ENCODE measurements at places on chromosomes 1 and 21.
A peak's percentile ranks its signal among the peaks of the same experiment; 100 is the strongest.

- DNase-seq: no peak
Measured at GRCh38 chr1:40806731-40807695, 23.4 kb downstream of the KCNQ4 start.

- no peak for DNase-seq
Measured at GRCh38 chr1:29964718-29965533, 728.6 kb downstream of the PTPRU start.

GRCh38 chr1:162016631-162017030 is 7.0 kb downstream of the OLFML2B start:
- DNase-seq: no peak

DNA sequence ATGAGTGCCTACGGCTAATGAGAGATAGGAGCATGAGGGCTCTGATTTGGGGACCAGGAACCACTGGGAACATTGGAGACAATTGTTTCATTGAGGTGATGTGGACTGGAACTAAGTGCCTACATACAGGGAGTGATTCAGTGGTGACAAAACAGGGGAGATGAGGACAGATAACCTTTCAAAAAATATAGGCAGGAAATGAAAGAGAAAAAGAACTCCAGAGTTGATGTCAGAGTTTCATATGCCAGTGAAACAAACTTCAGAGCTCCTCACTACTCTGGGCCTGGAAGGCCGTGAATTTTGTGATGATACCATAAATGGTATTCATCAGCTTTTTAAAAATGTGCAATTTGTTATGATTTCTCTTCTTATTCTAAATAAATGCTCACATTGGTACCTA is 39.3 kb downstream of the FASLG start:
- DNase-seq: no peak

GRCh38 chr1:56939209-56939608 is 26.6 kb downstream of the C8B start:
- DNase-seq: no peak

DNA sequence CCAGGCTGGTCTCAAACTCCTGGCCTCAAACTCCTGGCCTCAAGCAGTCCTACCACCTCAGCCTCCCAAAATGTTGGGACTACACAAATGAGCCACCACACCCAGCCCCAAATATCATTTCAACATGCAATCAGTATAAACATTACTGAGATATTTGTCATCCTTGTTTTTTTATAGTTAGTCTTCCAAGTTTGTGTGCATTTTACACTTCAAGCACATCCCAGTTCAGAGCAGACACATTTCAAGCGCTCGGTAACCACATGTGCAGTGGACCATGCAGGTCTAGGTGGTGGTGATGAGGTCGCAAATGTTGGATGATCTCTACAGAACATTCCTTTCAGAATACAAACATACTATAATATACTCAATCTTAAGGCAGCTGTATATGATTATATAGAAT is 23.8 kb upstream of the APP start:
- DNase-seq: no peak

DNA sequence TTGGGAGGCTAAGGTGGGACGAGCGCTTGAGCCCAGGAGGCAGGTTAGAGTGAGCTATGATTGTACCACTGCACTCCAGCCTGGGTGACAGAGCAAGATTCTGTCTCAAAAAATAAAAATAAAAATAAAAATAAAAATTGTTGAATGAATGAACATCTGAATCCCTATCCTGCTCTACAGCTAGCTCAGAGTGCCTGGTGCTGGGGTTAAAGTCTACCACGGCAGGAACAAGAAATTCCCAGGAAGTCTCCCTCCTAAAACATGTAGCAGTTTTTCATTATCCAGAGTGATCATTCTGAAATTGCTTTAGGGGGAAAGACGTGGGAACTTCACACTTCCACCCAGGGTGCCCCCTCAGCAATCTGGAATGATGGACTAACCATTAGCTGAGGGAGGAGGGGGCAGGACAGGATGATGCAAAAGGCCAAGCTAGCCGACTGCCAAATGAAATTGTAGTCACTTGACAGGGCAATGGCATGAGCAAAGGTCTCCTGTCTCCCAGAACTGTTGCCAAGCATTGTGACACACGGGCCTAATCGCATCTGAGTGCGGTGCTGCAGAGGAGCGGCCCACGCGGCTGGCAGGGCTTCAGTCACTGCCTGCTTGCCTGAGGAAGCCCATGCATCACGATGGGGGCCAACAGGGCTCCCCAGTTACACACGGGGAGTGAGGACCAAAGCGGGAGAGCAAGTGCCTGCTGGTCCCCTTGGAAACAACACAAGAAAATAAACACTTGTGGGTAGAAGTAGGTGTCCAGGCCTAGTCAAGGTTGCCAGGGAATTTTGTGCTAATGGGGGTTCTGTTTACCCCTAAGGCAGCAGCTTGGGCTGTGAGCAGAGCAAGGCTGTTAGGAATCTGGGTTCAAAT is 85.7 kb downstream of the NENF start:
- DNase-seq: no peak

- peak; percentile 76 for DNase-seq
Measured at GRCh38 chr1:26744075-26744959, 43.4 kb upstream of the PIGV start.

- peak; percentile 48 for DNase-seq
Measured at GRCh38 chr1:150562446-150563339, 13.5 kb downstream of the ADAMTSL4 start.

- no peak for DNase-seq
Measured at GRCh38 chr1:43318831-43319230, 18.0 kb downstream of the TIE1 start.

DNA sequence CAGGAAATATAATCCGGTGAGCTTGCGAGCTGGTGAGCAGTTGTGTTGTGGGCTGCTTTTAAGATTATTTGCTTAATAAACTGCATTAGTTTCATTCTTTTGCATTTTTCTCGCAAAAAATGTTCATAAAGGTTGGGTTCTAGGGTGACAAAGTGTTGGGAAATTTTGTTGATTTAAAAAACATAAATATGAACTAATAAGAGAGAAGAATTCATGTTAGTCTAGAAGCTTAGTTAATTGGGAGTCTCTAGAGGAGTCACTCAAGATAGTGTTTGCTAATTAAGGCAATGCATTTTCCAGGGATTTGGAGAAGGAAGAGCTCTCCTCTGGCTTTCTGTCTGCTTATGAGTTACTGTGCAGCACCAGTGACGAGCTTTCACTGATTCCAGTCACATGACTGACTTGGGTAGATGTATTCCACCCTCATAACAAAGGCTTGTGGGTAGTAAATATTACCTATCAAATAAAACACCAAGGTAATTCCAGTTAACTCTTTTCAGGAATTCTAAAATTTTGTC is 417.0 kb downstream of the PTBP2 start:
- no peak for DNase-seq

DNA sequence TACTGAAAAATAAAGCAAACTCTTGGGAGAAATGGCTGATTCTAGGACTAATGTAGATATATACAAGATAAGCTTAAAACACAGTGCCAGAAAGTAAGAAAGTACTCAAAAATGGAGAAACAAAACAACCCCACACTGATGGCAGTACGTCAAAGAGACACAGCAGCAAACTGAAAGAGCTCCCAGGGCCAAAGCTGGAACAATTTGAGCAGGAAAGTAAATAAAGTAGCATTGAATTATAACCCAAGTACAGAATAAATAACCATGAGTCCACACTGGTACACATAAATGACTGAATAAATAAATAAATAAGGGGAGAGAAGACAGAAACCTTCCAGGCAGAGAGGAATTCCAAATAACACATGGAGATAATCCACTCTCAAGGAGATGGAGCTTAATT is 120.9 kb downstream of the GLUL start:
- no peak for DNase-seq

DNA sequence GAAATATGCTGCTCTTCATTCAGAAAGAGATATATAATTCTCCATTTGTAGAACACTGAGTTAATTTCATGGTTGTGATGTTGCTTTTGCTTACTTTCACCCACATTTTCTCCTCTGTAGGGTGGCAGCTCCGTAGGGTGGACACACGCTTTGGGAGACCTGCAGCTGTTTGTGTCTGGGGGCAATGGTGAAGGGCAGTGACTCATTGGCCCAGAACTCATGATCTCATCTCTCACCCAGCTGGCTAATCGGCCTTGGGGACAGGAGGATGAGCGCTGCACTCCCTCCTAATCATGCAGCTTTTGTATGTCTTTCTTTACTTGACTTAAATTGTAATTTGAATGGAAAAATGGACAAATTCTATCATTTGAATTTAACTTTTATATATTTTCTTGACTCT is 9.6 kb downstream of the DISC1 start:
- DNase-seq: no peak

- DNase-seq: no peak
Measured at GRCh38 chr21:39373634-39374033, 24.7 kb upstream of the HMGN1 start.

GRCh38 chr1:159222075-159222865 is 17.6 kb downstream of the ACKR1 start:
- no peak for DNase-seq

DNA sequence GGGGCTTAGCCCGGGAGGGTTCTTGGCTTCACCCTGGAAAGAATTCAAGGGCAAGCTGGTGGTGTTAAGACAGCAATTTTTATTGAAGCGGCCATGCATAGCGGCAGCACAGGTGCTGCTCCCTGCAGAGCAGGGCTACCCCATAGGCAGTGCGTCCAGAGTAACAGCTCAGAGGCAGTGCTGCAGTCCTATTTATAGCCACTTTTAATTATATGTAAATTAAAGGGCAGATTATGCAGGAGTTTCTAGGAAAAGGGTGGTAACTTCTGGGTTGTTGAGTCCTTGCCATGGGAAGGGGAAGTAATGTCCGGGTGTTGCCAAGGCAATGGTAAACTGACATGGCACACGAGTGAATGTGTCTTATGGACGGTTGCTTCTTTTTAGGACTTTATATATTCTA is 57.0 kb downstream of the VPS26C start:
- no peak for DNase-seq

- DNase-seq: no peak
Measured at GRCh38 chr1:177969109-177969508, 749 bp downstream of the SEC16B start.

DNA sequence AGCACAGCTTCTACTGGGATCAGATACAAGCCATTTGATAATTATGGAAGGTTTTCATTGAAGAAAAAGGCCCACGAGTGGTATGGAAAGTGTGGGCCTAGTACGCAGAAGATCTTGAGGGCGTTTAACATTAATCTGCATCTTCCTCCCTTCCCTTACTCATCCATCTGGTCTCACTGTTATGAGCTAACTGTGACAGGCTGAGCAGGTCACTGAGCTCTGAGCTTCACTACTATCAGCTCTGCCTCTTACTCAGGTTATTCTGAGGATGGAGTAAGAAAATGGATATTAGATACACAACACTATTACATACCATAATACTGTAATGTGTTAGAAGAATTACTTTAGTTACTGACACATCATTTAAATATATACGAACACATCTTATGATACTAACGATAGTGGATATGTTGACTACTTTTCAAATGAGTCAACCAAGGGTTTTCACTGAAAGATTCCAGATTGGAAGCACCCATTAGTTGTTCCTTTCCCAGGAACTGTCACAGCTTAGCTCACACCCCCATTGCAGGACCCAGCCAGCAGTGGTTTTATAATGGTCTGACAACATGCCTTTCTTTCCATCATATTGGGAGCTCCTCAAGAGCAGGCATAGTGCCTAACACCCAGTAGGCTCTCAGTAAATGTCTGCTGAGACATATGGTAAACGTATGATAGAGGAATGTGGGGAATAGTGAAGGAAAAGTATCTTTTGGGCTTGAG is 97.8 kb upstream of the C8B start:
- no peak for DNase-seq

DNA sequence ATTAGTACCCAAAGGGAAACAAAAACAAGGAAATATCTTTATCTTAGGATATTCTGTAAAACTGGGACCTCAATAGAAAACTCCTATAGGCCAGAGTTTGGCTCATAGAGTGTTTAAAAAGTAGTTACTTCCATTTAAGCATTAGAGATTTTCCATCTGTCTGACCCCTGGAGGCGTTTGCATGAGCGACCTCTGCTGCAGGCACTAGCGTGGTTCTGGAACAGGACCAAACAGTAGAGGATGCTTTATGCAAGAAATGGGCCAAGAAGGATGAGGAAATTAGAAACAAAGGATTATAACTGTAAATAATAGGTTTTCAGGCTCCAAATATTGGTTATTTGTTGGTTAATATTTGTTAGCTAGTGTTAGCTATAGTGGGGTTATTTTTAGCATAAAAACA is 5.7 kb downstream of the ZBTB40 start:
- no peak for DNase-seq

GRCh38 chr1:116763787-116764465 is 9.7 kb downstream of the CD2 start:
- peak; percentile 58 for DNase-seq

DNA sequence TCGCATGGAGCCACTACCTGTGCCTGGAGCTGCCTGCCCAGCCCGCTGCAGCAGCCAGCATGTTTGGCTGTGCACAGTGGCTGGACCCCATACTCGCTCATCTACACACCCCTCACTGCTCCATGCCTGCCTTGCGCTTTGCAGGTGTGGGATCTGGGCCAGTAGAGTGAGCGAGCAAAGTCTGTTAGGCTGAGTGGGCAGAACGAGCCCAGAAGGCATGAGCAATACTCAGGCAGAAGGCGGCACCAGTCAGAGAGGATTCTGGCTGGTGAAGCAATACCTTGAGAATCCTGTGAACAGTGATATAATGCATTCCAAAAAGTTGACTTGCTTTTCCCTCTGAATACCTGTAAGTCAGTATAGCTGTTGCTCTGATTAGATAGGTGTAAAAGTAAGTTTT is 816.4 kb downstream of the KCNT2 start:
- DNase-seq: no peak

DNA sequence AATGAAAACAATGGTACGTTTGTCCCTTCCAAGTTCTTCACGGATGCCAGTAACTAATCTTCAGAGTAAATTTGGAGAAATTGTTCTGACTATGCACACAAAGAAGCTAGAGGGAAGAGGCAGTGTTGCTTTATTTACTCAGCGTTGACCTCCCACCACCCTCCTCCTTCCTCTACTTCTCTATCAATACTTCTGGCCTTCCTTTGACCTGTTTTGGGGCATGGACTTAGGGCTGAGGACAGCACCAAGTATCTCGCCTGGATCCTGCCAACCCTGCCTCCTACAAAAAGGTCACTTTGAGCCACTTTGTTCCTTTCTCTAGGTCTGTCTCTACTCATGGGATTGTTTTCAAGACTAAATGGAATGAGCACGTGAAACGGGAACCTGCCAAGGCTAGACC is 282.6 kb downstream of the DSCAM start:
- DNase-seq: no peak

GRCh38 chr1:55288245-55288644 is 73.1 kb upstream of the USP24 start:
- DNase-seq: no peak

DNA sequence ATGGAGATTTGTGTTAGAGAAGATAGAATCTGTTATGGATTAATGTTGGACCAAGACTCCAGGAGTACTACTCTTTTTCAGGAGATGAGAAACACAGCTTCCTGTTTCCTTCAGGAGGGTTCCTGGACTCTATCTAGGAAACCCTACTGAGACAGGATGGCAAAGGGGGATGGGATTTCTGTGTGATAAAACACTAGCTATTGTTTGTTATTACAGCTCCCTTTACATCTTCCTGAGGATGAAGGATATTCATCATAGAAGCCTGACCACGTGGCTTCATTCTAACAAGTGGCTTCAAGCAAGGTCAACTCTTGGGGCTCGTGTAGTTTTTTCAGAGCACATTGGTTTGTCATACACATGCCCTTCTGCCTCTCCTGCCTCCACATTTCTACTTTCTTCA is 33.3 kb downstream of the RGL1 start:
- DNase-seq: no peak

GRCh38 chr21:34074283-34075090 is 1.1 kb downstream of the MRPS6 start:
- DNase-seq: no peak

All from activated CD4-positive, alpha-beta T cell treated with anti-CD3 and anti-CD28 coated beads, Interleukin-2, amount 50 U/mL, for 4 hours (primary cell).